Activated CD8-positive, alpha-beta memory T cell treated with anti-CD3 and anti-CD28 coated beads for 4 hours (primary cell): ENCODE measurements at places on chromosomes 3 and 15.

- no peak for DNase-seq
Observed at GRCh38 chr3:149339931-149340309, 6.5 kb upstream of the TM4SF18 start.

- no peak for DNase-seq
Observed at GRCh38 chr15:43483297-43484128, 9.4 kb downstream of the TP53BP1 start.

GRCh38 chr3:37489355-37489754 is 315.0 kb upstream of the LRRFIP2 start:
- no peak for DNase-seq

- no peak for DNase-seq
Observed at GRCh38 chr3:184524981-184525336, 36.6 kb upstream of the EPHB3 start.

DNA sequence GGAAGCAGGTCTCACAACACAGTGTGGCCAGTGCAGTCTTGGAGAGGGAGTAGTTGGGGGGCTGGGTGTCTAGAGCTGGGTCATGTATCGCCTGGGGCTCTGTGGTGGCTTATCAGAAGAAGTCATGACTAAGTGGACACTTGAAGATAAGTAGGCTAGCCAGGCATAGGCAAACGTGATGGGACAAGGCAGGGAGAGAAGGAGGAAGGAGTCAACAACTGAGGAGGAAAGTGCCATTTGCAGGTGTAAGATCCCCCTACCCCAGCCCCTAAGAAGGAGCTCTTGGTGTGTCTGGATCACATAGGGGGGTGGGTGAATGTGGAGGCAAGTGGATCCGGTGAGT is 352.3 kb downstream of the LRTM1 start:
- no peak for DNase-seq

- no peak for DNase-seq
Observed at GRCh38 chr15:52193321-52193720, 2.1 kb upstream of the GNB5 start.

- DNase-seq = no peak
Observed at GRCh38 chr3:177642804-177643125, 445.5 kb upstream of the TBL1XR1 start.
